ENCODE measurements at places on chromosomes 4 and X. TPM values are rescaled to one million over a fixed set of nuclear protein-coding genes. Genes with fewer than 3 reads are reported as not detected.

- DNase-seq, result no peak
These were observed 30.5 kb upstream of the ESX1 start for GRCh38 chrX:104285201-104285600.

- DNase-seq, result no peak
These were observed 382.8 kb upstream of the CTSO start for GRCh38 chr4:156336511-156336910.

DNA sequence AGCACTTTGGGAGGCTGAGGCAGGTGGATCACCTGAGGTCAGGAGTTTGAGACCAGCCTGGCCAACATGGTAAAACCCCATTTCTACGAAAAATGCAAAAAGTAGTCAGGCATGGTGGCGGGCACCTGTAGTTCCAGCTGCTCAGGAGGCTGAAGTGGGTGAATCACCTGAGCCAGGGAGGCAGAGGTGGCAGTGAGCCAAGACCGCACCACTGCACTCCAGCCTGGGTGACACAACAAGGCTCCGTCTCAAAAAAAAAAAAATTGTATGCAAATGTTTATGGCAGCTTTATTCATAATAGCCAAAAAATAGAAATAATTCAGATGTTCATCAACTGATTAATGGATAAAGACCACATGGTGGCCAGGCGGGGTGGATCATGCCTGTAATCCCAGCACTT is 9.8 kb upstream of the NOCT start:
- no peak for DNase-seq

DNA sequence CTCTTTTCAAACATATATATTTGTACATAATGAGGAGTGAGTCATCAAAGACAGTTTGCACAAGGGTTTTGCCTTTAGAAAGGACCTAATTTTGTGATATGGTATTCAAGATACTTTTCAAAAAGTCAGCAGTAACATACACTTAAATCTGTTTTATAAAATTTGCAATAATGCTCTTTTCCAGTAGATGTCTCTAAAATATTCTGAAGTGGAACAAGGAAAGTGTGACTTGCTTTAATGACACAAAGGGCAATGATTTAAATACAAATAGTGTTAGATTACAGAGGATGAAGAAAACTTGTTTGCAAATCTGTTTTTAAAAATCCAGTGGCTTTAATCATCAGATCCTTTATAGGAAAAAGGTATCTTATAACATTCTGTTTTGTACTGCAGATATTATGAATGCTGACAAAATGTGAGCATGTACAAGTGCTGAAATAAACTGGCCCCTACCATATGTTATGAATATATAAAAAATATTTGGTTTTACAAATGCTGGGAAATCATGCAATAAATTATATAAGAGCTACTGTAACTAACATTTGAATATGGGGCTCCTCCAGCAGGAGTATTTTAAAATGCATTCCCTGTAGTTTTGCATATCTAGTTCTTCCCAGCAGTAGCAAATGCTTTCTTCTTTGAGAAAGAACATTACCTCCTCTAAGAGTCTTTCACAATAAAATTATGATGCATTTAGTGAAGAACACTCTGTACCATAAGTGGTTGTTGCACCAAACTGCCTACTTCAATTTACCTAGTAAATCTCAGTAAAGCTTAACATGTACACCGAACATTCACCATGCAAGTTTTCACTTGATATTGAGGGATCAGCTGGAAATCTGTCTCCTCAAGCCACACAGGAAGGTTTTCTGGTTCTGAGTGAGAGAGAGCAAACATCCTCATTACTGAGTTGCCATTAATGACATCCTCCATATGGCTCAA is 20.2 kb downstream of the MMRN1 start:
- no peak for DNase-seq

- no peak for DNase-seq
These were observed 118.4 kb downstream of the ASB9 start for GRCh38 chrX:15151267-15152186.

Gene NDUFB11
- 164 TPM for total RNA-seq

Gene PPAT
- 20.2 TPM for total RNA-seq

Measured in HT-29 (cell line).